AG08396 (cell line): ENCODE measurements at places on chromosomes 4 and X.
A peak's percentile ranks its signal among the peaks of the same experiment; 100 is the strongest.

DNA sequence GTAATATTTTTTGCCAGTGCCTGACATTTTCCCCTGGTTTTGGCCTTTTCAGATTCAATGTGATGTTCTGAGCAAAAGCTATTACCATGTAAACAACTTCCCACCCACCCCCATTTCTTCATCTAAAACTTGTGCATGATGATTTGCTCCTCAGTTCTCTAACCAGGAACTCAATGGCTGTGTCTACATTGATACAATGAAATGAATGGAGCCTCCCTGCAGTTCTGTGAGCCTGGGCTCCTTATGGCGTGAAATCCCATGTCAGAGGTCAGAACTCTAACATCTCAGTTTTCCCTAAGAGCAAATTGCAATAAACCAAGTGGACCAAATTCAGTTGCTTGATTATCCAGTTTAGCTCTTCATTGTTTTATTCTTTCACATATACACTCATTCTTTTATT, 534.8 kb upstream of the LCORL start:
- DNase-seq: no peak

GRCh38 chr4:7546809-7547367, 112.2 kb upstream of the PSAPL1 start:
- DNase-seq: peak; percentile 50

GRCh38 chr4:126113058-126113457, 798.3 kb downstream of the FAT4 start:
- no peak for DNase-seq

GRCh38 chr4:3358656-3359055, 65.8 kb downstream of the RGS12 start:
- DNase-seq: no peak

GRCh38 chr4:86452422-86452891, 92.6 kb upstream of the MAPK10 start:
- DNase-seq: no peak

DNA sequence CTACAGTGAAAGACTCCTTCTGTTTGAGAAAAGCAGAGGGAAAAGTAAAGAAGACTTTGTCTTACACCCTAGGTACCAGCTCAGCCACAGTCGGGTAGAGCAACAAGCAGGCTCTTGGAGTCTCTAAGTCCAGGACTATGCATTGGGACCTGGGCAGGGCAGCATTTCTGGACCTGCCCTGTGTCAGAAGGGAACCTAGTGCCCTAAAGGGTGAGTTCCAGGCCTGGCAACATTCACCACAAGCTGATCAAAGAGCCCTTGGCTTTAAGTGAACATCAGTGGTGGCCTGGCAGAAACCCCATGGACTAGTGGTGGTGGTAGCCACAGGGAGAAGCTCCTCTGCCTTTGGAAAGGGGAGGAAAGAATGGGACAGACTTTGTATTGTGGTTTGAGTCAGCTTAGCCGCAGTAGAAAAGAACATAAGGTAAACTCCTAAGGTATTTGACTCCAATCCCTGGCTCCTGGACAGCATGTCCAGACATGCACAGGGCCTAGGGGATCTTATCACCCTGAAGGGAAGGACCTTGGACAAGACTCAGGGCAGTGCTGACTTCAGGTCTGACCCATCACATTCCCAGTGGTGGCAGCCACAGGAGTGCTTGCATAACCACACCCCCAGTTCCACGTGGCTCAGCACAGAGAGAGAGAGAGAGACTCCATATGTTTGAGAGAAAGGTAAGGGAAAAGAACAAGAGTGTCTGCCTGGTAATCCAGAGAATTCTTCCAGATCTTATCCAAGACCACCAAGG, 32.6 kb downstream of the CCDC158 start:
- no peak for DNase-seq

DNA sequence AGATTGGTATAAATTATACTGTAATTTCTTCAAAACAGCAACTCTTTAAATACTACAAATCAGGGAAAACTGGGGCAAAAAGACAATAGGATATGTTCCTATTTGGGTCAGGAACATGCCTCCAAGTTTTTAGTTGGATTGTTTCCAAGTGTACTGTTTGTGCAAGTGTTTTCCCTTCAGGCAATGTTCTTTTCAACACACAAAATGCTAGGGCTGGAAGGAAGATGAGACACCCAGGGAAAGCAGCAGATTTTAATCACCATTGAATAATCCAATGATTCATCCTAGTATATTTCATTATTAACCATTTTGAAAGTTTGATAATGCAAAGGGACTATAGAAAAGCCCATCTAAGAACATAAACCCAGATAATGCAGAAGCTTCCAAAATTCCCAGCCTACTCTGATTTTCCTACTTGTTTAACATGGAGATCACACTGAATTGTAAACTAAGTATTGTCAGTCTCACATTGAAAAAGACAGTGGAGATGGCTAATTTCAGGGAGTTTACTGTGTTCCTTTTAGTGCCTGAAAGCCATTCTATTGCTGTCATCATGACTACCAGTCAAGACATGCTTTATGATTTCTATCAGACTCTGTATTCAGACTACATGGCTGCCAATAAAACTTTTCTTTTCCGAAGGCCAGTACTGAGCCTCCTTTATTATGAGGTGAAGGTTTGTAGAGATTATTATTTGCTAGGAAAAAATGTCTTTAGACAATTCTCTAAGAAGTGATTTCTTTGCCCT, 38.6 kb downstream of the COL4A6 start:
- no peak for DNase-seq

DNA sequence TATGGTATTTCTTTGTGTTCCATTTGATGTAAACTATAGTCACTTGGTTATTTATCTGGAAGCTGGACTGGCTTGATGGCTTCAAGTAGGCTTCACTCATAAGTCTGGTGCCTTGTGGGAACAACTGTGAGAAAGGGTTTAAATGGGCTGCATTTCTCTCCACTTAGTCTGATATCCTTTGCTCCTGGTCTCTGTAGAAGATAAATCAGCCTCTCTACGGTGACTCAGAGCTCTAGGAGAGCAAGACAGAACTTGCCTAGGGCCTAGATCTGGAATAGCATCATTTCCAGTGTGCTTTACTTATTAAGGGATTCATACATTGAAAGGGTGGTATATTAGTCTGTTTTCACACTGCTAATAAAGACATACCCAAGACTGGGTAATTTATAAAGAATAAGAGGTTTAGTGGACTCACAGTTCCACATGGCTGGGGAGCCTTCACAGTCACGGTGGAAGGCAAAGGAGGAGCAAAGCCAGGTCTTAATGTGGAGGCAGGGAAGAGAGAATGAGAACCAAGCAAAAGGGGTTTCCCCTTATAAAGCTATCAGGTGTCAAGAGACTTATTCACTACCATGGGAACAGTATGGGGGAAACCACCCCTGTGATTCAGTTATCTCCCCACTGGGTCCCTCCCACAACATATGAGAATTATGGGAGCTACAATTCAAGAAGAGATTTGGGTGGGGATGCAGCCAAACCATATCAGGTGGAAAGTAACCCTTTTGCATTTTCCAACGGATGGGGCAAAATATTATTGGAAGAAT, 1746.4 kb upstream of the PCDH7 start:
- no peak for DNase-seq

GRCh38 chr4:54745031-54745770, 87.4 kb downstream of the KIT start:
- DNase-seq: no peak

- no peak for DNase-seq
Observed at GRCh38 chr4:119733431-119733830, 104.8 kb upstream of the PDE5A start.

- no peak for DNase-seq
Observed at GRCh38 chr4:57077550-57078343, 32.4 kb downstream of the IGFBP7 start.

DNA sequence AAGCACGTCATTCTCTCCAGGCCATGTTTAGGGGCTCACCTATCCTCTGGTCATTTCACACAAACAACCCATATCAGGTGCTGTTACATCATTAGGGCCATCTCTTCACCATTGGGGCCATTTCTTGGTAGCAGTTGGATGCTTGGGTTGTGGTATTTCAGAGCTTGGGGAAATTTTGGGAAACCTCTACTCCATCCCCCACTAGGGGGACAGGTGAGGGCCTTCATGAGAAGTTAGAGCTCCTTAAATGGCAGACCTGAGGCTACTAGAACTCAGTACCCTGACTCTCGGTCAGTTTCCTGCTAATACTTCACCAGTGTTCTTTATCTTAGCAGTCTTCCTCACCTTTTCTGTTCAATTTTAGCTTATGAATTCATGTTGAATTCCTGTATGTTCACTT, 50.2 kb downstream of the ZNF827 start:
- DNase-seq: no peak

DNA sequence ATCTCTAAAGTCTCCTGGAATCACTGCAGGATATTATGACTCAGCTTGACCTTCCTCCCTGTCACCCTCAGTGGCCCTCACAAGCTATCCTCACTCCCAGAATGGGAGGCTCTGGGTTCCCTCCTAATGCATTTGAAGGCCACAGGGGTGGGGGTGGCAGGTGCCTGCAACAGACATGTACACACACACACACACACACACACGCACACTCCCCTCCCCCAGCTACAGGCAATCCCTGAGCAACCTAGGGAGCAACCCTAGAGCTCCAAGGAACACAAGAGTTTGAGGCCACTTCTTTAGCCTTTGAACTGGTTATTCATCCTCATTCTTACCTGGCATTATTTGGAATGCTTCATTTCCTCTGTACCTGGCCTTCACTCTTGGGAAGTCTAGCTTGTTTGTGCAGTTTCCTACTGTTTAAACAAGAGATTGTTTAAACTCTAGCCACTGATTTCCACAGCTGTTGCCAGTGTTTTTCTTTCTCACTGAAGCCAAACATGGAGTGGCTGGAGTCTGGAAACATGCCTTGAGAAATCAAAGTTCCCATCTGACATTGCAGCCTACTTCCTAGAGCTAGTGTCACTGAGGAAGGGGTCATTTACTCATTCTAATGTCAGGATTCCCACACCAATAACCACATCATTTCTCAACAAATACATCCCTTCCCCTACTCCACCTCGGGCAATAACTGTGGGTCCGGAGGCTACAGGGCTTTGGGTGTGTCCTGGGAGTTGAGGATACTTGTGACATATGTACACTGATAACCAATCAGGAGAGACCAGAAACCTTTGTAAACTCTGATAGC, 37.7 kb downstream of the MAOA start:
- no peak for DNase-seq

DNA sequence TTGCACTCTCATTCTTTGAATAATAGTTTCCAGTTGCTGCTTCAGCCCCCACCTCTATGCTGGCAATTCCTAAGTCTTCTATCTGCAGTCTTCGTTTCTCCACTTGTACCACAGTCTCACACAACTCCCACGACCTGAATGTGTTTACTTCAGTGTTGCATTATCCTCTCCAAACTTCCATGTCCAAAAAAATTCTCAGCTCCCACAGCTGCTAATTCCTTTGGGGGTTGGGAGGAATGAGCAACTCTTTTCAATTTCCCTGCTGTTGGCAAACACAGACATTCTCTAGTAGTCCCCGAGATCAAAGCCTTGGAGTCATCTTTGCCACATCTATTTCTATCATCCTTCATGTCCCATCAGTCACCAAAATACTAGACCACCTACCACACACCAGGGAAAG, 14.4 kb upstream of the CDS1 start:
- DNase-seq: no peak

- peak; percentile 74 for DNase-seq
Observed at GRCh38 chr4:188941524-188942119, 802.4 kb downstream of the TRIML1 start.

DNA sequence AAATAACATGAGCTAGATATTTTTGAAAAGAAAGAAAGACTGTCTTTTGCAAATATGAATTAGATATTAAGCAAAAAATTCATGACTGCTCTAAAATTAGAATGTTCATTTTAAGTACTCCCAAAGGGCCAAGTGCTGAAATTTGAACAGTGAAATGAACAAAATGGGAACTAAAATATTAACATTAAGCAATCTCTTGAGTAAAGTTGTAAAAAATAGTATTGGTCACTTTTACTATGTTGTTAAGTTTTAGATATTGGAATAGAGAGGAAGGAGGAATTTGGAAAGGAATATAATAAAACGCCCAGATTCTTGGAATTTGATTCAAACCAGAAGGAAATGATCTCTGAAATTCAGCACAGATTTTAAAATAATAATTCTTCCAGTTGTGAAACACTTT, 125.9 kb upstream of the ANK2 start:
- DNase-seq: no peak

- DNase-seq: no peak
Observed at GRCh38 chr4:188037003-188037713, 41.6 kb downstream of the ZFP42 start.

GRCh38 chr4:111631215-111631999, 513.8 kb upstream of the FAM241A start:
- no peak for DNase-seq

- DNase-seq: no peak
Observed at GRCh38 chr4:104979083-104979760, 167.5 kb upstream of the TET2 start.

DNA sequence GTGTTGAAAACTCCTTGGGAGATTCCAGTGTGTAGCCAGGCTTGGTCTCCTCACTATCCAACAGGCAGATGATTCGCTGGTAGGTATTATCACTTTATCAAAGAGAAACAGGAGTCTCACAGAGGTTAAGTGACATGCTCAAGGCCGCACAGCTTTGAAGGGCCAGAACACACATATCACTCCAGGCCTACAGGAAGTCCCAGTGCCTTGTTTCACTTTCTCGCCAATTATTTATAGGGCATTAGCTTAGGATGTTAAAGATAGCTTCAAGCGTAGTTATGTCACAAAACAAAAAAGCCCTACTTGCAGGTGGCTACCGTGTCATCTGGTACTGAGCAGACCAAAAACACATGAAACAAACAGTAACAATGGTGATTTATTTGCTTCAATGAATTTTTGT, 13.2 kb downstream of the ATP8A1 start:
- DNase-seq: no peak

DNA sequence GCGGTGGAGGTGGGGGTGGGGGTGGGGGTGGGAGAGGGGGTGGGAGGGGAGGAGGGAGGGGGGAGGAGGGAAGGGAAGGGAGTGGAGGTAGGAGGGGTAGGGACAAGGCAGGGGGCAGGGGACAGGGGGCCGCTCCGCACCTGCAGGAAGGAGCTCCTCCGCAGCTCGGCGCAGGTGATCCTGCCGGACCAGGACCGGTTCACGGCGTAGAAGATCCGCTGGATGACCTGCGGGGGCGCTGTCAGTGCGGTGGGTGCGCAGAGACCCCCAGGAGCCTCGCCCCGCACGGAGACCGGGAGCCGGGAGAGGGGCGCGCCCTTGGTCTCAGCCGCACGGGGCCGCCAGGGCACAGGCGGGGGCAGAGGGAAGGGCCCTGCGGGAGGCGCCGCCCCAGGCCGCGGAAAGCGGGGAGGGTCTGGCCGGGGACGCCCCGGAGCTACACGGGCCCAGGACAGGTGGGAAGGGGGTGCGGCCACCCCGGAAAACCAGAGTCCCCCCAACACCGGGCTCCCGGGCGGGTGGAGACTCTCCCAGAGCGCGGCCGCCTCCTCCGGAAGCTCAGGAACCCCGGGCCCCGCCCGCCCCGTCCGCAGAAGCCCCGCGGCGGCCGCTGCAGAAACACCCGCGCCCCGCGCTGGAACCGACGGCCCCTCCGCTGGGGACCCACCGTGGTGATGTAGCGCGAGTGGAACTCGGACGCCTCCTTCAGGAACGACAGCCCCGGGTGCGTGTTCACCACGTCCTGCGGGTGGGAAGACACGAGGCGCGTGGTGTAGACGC, 27.6 kb upstream of the GTPBP6 start:
- DNase-seq: no peak
